Peyer's patch (tissue), 4 donors: ENCODE measurements at places on chromosomes 2 and 18. TPM values are rescaled to one million over a fixed set of nuclear protein-coding genes. Genes with fewer than 3 reads are reported as not detected.

The SKOR2 gene
- not detected for total RNA-seq

The PTPRN gene
- 0.88 TPM for total RNA-seq

The TLK1 gene
- 26.4 TPM for total RNA-seq

The IL36G gene
- not detected for total RNA-seq

The CYRIA gene
- 4.2 TPM for total RNA-seq

The SAG gene
- total RNA-seq: not detected

DNA sequence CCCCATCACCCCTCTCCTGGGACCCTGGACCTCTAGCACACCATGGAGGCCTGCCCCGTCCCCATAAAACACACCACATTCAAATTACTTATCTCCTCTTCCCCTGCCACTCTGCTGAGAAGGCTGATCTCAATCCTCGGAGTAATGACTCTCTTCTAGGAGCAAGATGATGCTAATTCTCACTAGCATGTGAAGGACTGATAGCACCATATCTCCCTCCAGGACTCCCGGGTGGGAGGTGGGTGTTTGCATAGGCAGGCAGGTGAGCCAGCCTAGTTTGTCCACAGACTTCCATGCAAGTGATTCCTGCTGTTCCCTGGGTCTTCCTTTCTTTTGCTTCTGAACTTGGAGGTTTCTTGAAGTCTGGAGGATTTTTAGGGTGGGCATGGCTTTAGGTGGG is 40.5 kb downstream of the HPCAL1 start:
- no peak for DNase-seq

DNA sequence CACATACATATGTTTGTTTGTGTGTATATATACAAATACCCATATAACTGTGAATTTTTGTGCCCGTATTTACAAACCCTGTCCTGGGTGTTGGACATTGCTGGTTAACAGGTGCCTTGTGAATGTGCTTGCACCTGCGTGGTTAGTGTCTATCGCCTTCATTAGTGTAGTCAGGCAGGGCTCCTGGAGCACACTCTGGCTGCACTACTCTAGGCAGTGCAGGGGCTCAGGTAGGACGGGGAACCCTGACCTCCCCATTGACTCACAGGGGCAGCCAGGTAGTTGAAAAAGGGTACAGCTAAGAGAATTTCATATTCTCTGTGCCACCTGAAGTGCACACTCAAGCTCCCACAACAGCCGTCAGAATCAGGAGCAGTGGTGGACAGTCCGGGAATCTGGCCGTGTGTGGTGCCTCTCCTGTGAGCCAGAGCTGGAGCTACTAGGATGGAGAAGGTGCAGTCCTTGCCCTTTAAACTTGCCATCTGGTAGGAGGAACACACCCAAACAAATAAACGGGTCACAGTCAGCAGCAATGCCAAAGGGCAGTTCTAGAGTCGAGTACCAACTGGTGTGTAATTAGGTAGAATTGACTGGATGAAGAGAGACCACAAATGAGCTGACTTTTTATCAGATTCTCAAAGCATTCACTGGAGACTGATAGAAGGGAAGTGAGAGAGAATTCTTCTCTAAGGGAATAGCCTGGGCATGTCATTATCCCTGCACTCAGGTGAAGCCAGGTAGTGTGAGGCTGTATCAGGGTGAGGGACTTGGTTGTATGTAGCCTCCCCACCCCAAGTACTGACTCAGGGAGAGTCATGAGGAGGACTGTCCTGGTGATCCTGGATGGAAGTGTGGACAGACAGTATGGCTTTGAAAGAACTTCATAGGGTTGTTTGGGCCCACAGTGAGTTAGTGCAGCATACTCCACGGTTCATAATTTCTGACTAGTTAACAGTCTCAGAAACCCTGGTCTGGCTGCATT is 44.1 kb downstream of the FARP2 start:
- DNase-seq: peak; percentile 79

DNA sequence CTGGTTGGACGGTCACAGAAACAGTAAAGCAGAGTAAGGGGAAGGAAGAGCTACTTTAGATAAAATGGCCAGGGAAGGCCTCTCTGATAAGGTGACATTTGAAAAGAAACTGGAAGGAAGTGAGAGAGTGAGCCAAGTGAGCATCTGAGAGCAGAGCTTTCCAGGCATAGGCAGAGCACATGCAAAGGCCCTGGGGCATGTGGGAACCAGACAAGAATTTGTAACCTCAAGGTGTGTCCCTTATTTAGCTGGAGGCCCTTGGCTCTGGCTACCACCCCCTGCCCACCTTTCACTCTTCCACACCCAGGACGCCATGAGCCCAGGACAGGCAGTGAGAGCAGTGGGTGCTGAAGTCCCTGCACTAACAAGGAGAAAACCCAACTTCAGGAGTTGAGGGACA is 116.0 kb downstream of the CELF4 start:
- no peak for DNase-seq

GRCh38 chr2:8837795-8838140 is 355 bp upstream of the KIDINS220 start:
- DNase-seq: no peak

DNA sequence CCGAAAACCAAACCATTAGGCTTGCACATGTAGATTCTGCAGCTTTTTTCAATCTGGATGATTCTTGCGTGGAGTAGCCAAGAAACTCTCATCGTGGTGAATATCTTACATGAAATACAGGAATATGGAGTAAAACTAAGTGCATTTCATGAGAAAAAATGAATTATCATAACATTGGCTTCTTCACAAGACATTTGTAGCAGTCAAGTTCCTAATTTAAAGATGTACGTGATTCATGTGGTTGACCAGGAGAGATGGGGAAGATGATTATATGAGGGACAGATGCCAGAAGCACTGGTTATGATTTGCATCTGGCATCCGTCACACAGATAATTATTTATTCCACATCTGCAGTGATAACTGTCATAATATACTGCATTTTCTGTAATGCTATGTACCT is 90.4 kb downstream of the ANTXR1 start:
- DNase-seq: no peak

DNA sequence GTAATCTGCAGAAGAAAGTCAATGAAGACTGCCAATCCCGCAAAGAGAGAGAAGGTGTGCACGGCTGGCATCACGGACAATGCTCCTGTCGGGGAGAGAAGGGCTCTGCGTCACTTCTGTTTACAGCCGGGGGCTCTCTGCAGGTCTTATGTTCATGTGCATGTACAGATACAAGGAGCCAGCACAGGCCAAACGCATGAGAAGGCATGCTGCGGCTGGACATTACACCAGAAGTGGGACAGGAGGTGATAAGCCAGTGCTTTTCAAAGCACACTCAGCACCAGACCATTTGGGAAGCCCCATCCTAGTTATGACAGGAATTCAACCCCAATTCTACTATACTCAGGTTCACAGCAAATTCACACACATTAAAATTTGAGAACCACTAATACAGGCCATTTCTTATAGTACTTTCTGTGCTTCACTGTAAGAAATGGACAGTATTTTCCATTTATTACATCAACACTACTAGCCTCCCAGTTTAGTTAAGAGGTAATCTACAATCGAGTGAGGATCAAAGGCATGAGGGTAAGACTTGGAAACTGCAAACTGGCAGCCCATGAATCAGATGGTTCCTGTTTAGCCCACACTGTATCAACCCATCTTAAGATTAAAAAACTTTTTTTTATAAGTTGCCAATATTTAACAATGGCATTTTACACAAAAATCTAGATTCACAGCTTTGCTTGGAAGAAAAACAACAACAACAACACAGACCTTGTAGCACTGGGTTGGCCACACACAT is 38.2 kb downstream of the RMC1 start:
- DNase-seq: no peak

- no peak for DNase-seq
These were observed 191.9 kb downstream of the MYO3B start for GRCh38 chr2:170369894-170370293.

DNA sequence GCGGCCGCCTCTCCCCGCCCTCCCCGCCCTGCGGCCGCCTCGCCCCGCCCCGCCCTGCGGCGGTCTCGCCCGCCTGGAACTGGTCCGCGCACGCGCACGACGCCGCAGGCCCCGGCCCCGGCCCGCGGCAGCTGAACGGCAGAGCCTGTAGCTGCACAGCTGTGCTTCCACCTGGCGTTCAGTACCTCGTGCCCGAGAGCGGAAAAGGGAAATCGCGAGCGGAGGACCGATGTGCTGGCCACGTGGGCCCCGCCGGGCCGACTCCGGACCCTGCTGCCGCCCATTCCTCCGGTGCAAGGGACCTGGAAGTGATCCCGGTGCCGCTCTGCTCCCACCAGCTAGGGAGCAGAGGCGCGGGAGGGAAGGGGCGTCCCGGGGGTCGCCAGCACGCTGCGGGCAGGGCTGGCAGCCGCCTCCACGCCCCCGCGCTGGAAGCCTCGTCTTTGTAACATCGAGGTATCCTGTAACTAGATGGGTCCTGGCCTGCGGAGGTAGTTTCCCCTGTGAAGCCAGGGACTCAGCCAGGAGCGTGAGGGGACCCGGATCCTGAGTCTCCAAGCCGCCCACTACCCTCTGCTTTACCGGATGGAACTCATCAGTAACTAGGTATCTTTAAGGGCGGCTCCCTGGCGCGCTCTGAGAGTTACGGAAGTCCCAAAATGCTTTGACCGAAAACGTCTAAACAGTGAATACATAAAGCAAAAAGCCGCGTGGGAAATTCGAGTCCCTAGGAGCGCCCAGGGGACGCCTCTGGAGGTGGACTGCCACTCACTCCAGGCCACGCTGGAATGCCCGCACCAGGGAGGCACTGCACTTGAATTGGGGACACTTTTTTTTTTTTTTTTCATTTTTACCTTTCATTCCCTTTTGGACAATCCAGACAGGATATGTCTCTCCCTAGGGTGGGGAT is 704 bp upstream of the ODC1 start:
- peak; percentile 91 for DNase-seq

DNA sequence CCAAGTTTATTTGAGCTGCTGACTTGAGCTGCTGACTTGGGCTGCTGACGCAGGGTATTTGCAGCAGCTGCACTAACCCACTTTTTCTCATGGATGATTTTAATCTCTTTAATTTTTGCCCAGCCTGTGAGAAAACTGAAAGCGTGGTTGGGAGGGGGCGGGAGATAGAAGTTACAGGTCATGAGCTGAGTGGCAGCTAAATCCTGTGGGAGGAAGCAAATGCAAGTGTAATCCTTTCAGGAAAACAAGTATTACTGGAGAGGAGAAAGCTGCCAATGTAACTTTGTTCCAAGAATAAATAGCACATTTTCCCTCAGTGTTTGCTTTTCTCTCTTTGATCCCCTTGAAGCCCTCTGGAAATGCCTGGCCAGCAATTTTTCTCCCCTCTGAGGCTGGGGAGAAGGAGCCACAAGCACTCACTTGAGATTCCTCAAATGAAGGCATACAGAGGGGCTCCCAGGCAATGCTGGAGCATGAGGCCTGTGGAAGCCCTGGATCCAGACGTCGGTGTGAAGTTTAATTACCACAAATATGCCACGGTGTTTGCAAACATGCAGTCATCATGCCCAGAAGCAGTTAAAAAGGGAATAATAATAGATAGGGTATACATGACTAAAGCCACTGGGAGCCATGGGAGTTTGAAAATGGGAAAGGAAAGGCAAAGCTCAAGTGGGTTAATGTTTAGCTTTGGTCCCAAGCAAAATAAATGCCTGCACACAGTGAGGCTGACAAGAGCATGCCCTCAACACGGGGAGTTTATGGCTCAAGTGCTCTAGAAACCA is 10.4 kb upstream of the EVA1A start:
- no peak for DNase-seq

GRCh38 chr2:74399785-74400184 is 19.7 kb upstream of the DCTN1 start:
- DNase-seq: no peak

DNA sequence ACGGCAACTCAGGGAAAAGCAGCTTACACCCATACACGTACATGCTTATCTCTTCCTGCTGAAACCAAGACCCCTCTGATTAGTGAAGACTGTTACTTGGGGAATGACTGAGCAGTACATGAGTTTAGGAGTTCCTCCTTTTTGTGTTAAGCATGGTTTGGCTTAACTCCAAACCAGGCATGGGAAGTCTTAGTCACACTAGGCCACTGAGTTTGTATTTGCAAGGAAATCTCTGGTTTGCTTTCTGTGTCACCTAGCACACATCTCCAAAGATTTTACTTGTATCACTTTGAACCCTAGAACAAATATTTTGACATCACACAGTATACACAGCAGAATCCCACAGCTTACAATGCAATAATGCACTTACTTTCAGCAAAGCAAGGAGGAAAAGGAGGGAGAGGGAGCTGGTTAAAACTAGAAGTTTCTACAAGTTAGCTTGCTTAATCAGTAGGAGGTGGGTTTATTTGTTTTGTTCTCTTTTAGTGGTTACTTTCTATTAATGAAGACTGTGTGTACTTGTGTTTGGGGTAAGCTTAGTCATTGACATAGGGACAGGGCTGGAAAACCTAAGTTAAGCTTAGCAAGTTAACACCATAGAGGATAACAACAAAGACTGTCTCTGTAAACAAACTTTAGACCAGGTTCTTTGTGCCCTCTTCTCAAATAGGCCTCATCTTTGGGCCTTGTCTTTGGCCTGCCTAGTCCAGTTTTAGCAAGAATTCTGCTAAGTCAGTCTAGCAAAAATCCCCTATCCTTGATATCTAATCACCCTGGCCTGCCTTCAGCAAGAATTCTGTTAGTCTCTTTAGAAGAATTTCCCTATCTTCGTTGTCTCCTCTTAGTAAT is 219.4 kb downstream of the MREG start:
- DNase-seq: no peak

GRCh38 chr2:169853041-169853668 is 25.9 kb downstream of the UBR3 start:
- no peak for DNase-seq

DNA sequence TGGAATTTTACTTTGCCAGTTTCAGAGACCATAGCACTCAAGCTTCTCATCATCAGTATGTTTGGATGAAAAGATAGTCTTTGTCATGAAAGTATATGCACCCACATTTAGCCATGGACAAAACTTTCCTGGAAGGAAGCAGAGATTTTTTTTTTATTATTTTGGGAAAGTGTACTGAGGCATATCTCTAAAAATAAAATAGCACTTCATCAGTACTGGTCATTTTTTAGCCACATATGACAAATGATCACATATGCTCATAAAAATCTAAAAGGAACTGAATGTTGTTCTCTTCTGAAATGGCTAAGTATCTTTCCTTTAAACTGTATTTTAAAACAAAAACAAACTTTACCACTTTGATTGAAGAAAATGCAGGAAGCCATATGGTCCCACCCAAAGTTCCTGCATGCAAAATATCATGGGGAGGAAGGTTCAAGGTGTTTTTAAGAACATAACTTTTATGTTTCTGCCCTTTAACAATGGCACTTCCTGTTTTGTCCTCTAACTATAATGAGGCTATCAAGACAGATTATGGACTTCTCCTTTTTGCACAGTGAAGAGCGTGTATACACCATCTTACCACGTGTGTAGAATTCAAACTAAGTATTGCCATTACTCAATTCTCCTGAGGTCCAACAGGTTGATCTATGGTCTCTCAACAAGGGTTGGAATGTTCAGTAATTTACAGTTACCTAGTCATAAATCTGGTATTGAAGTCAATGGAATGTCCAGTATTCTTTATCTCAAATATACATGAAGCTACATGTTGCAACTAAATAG is 77.1 kb upstream of the SLC39A10 start:
- no peak for DNase-seq
